ENCODE measurements at places on chromosomes 2 and 18.

- no peak for DNase-seq
Observed at GRCh38 chr2:128109243-128109642, 18.2 kb downstream of the UGGT1 start.

GRCh38 chr2:217223222-217223930, 363.5 kb upstream of the TNP1 start:
- DNase-seq, result no peak

GRCh38 chr2:9820020-9820973, 23.0 kb upstream of the TAF1B start:
- DNase-seq, result peak; percentile 63

GRCh38 chr2:220114443-220114842, 487.0 kb downstream of the SLC4A3 start:
- no peak for DNase-seq

DNA sequence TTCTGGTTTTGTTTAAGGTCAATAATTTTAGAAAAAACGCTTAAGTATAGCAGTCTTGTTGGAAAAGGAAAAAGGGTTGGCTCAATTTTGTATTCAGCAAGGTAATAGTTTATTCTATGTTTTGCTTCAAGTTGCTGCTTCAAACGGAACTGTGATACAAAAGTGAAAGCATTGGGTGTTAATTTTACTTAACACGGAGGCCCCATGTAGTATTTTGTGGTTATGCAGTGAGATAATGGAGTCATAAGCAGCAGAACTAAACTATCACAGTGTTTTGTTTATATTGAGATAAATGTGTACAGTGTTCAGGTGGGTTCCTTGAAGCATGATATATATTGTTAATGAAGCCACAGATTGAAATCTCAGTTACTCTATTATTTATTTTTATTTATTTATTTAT, 67.0 kb upstream of the LYPD6B start:
- no peak for DNase-seq

DNA sequence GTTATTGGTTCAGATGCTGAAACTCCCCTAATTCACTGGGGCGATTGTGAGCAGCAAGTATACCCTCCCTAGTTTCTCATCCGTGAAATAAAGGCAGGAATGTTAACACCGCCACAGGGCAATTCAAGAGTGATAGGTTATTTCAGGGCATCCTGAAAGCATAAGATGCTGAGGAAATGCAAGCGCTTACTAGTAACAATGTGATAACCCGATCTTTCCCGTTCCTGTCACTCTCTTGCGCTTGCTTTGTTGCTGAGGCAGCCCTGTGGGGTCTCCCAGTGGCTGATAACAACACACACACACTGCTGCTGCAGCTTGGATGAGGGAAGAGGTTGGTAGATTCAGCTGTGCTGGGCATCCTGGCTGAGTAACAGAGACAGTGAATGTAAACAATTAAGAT, 259.3 kb downstream of the AGPS start:
- DNase-seq, result peak; percentile 44

- DNase-seq, result peak; percentile 99
Observed at GRCh38 chr2:88627055-88627855, at the start of gene EIF2AK3. Gene EIF2AK3 (minus strand): TSS chr2:88627464. CDS start chr2:88627274, 190 bp downstream.

GRCh38 chr2:125041846-125042245, 1016.8 kb downstream of the CNTNAP5 start:
- DNase-seq, result no peak

- no peak for DNase-seq
Observed at GRCh38 chr2:100563407-100564247, 834 bp downstream of the PDCL3 start.

GRCh38 chr2:95159690-95160449, at the start of gene ZNF514:
Gene ZNF514 (minus strand): TSS chr2:95159848. CDS start chr2:95153253, 6,595 bp downstream.
- DNase-seq, result peak; percentile 68

GRCh38 chr2:176104316-176105077, 2.6 kb upstream of the HOXD11 start:
- DNase-seq, result peak; percentile 45

DNA sequence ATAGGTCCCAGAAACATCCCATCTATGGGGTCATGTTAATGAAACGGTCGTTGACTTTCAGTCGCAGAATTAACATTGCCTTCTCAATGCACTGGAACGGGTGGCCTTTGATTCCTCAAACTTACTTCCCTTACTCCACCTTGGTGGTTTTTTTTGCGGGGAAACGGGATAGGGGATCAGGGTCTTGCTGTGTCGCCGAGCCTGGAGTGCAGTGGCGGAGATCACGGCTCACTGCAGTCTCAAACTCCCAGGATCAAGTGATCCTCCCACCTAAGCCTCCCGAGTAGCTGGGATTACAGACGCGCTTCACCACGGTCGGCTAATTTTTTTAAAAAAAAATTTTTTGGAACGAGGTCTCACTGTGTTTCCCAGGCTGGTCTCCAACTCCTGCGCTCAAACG, 754 bp downstream of the ATG16L1 start:
- no peak for DNase-seq

GRCh38 chr2:188810586-188810985, 163.6 kb upstream of the COL3A1 start:
- no peak for DNase-seq

DNA sequence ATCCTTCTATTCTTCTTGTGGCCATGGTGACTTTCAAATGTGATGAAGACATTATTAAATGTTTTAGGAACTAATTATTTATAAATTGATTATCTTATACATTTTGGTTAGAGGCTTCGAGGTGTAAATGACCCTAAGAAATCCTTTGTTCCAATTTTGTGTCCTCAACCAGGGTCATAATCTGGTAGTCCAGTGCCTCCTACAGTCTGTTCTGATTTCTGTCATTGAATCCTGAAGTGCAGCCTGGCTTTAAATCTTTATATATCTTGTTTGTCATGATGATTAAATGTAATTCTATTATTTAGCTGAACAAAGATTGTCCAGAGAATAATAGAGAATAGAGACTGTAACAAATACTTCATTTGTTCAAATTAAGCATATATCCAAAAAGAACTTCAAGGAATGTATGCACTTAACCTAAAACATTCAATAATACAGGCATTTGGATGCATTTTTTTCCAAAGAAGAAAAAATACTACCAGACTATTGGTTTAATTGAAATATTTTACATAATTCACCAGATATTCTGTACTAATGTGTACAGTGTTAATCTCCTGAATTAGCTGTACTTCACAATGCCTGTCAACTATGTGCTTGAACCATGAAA, 89.8 kb downstream of the PRPF40A start:
- DNase-seq, result no peak

GRCh38 chr2:203399031-203399430, 70.8 kb downstream of the ABI2 start:
- DNase-seq, result no peak

DNA sequence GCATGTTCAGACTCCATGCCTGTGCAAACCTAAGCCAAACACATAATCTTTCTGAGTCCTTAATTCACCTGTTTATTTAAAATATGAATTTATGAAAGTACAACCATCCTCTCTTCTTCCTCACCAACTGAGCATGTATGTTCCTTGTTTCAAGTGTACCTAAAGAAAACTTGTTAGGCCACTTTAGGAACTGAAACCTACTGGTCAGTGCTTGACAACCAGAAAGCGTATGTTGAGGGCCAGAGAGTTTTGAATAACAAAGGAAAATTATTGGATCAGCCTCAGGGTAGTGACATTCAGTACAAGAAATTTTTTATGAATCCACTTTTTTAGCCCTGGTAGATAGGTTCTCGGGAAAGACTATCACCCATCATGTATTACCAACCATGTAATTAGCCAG, 847.6 kb upstream of the CELF4 start:
- DNase-seq, result no peak

DNA sequence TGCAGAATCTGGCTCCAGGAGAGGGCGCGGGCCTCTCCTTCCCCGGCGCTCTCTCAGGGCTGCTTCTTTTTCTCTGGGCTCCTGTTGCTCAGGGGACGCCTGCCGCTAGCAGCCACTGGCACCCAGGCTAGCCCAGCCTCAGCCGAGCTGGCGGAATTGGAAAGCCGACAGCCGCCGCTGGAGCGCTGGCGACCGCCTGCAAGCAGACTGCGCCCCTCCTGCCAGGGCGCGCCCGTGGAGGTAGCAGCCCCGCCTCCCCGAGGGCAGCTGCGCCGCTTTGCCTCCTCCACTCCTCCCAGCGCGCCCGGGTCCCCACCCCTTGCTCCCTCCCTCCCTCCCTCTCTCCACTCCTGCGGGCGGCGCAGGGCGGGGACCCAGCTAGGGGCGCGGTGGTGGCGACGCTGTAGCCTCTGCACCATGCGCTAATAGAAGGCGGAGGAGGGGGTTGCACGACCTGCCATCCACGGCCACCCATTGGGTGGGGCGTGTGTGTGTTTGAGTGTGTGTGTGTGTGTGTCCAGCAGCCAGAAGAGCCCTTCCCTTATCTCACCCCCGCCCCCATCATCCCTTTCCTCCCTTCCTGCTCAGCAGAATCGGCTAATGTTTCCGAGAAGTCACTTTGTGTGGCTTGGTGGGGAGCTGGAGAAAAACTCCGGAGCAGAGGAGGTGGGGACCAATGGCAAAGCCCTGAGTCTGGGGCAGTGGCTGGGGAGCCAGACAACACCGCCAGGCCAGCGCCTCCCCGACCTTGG, at the start of gene SCN9A:
TSS of gene SCN9A (minus strand) at position 209 of the 752 bp plus-strand sequence. CDS start 64,188 bp downstream, outside the sequence.
- peak; percentile 92 for DNase-seq

GRCh38 chr2:101852824-101853223, 138.9 kb upstream of the IL1R2 start:
- DNase-seq, result no peak

DNA sequence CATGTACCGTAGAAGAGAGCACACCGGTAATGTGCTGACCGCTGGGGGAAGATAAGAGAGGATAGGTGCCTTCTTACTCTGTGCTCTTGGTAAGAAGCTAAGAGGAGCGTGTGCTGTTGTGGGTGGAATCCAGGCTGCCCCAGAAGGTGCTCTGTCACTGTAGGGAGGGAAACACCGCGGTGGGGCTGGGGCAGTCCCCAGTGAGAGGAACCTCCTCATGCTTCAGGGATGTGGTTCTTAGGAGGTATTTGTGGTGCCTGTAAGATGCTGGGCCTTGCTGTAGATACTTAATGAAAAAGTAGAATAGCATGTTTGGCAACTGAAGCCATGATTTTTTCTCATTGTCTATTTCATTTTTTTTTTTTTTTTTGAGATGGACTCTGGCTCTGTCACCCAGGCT, 1.1 kb downstream of the COLEC11 start:
- no peak for DNase-seq

DNA sequence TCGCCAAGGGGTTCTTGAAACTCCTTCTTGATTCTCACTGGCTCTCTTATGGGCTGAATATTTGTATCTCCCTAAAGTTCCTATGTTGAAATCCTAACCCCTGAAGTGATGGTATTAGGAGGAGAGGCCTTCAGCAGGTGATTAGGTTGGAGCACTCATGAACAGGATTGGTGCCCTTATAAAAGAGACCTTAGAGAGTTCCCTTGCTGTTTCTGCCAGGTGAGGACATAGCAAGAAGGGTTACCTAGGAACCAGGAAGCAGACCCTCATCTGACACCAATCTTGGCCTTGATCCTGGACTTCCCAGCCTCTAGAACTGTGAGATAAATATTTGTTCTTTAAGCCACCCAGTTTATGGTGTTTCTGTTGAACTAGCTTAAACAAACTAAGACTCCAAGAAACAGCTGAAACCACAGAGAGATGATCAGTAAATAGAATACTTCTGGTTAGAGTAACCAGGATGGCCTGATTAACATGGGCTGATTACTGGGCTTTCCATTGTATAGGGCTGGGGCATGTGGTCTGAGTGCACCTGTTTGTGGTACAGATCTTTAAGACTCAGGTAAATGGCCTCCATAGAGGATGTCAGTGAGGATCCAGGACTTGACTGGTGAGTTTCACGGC, 7.7 kb upstream of the CDC42EP3 start:
- no peak for DNase-seq

GRCh38 chr2:219453671-219454590, 19.3 kb downstream of the SPEG start:
- no peak for DNase-seq

DNA sequence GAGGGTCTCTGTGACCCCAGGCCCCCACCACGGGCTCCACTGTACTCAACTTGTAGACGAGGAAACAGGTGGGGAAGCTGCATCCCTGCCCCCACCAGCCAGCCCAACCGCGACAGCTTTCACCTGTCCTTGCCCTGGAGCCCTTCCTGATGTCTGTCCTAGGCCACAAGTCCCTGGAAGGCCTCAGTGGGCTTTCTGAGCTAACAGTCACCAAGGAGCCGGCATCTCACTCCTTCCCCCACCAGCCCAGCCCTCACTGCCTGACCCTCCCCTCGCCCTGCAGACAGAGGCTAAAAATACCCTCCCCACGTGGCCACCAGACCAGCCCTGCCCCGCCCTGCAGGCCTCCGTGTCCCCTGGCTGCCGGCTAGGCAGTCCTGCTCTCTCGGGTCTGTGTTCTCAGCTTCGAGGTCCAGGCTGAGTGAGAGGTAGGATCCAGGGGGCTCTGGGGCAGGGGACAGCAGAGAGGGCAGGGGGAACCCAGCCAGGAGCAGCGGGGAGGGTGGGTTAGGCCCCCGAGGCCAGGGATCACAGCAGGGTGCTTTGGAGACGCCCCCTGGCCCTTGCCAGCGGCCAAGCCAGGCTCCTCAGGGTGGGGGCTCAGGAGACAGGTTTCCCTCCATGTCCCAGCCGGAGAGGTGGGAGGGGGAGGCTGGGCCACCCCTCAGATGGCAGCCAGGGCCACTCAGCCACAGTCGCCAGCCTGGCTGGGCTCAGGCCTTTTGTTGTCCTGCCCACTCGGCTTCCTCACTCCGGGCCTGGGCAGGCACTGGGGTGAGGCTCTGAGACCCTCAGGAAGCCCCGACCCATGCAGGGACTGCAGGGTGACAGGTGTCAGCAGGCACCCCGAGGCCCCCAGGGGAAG, at the start of gene KLHL30:
TSS of gene KLHL30 (plus strand) at position 338 of the 865 bp plus-strand sequence. CDS start 2,087 bp downstream, outside the sequence.
- DNase-seq, result no peak

- DNase-seq, result no peak
Observed at GRCh38 chr2:98811766-98812165, 80.8 kb upstream of the MGAT4A start.

DNA sequence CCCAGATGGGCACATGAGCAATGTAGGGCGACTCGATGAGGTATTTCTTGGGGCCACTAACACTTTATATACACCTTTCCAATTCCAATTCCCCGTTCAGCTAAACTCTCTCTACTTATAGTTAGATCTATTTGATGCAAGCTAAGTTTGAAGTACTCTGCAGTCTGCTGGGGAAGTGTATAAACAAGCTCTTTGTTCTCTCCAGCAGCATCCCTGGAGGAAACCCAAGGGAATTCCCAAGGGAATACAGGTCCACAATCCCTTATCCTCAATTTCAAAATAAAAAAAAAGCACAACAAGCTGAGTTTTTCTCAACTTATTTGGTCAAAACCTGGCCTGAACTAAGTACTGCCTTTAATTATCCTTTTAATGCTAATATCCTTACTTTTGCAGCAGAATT, 433.3 kb downstream of the NBAS start:
- no peak for DNase-seq

DNA sequence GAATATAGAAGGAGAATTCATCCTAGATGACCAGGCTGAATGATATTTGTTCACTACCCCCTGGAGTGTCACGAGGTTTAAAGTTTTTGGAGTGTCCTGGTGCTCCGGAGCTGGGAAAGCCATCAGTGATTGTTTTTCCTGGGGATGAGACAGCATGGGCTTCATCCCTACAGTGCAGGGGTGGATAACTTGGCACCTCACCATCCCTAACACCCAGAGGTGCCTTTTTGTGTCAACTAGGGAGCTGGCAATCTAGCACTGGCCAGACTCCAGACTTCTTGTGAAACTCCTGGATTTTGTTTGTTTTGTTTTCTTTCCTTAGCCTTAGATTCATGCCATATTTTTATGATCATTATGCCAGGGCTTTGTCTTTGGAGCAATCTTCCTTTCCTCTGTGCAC, 164.8 kb downstream of the PRKCE start:
- DNase-seq, result no peak

Data from H9 (cell line).